ENCODE measurements at places on chromosomes 2 and 18. TPM values are rescaled to one million over a fixed set of nuclear protein-coding genes. Genes with fewer than 3 reads are reported as not detected.

The RFX8 gene
- total RNA-seq, result 0.51 TPM

The IL1RN gene
- not detected for total RNA-seq

The PRKAG3 gene
- not detected for total RNA-seq

The ZNG1B gene
- 3.6 TPM for total RNA-seq

The UGT1A3 gene
- total RNA-seq, result not detected

The MARCO gene
- total RNA-seq, result not detected

The ALK gene
- not detected for total RNA-seq

The CHRNG gene
- total RNA-seq, result not detected

The GALR1 gene
- 0.21 TPM for total RNA-seq

The SCN1A gene
- total RNA-seq, result 0.41 TPM

All from uterus (tissue), 4 donors.